A172 (cell line): ENCODE measurements at places on chromosomes 13 and 19. TPM values are rescaled to one million over a fixed set of nuclear protein-coding genes. Genes with fewer than 3 reads are reported as not detected.

DAND5 gene
- 0.10 and 0.36 TPM in 2 replicates for total RNA-seq

ZNF99 gene
- total RNA-seq = not detected in 2 replicates

MAB21L1 gene
- total RNA-seq = 0.77 and 0.88 TPM in 2 replicates

HPN gene
- total RNA-seq = not detected in 2 replicates

PRR19 gene
- 2.2 and 3.7 TPM in 2 replicates for total RNA-seq

TMEM238 gene
- 1.2 TPM in 1 of 2 replicates, not detected in the other for total RNA-seq

NAPSA gene
- 0.07 and 0.16 TPM in 2 replicates for total RNA-seq

CYP4F3 gene
- total RNA-seq = 1.4 and 3.3 TPM in 2 replicates

EFNA2 gene
- 9.1 and 9.9 TPM in 2 replicates for total RNA-seq

FCHO1 gene
- total RNA-seq = 0.67 and 2.1 TPM in 2 replicates

CLDND2 gene
- total RNA-seq = not detected in 2 replicates

KIRREL2 gene
- 0.62 and 0.83 TPM in 2 replicates for total RNA-seq

COL4A2 gene
- 177 and 218 TPM in 2 replicates for total RNA-seq

CDX2 gene
- total RNA-seq = not detected in 2 replicates

SGCG gene
- not detected in 2 replicates for total RNA-seq

CALR3 gene
- not detected in 2 replicates for total RNA-seq

FFAR1 gene
- not detected in 2 replicates for total RNA-seq

EDNRB gene
- total RNA-seq = not detected in 2 replicates

C19orf44 gene
- 3.4 and 4.2 TPM in 2 replicates for total RNA-seq

KIR3DL1 gene
- not detected in 2 replicates for total RNA-seq

TRPC4 gene
- 0.26 and 0.46 TPM in 2 replicates for total RNA-seq

PRRG2 gene
- total RNA-seq = 0.43 and 0.79 TPM in 2 replicates

ZNF460 gene
- total RNA-seq = 40.2 and 41.8 TPM in 2 replicates

ACER1 gene
- not detected in 2 replicates for total RNA-seq

SMIM44 gene
- total RNA-seq = not detected in 2 replicates

ARL11 gene
- not detected in 2 replicates for total RNA-seq

PGLYRP1 gene
- total RNA-seq = not detected in 2 replicates

ICAM3 gene
- 3.6 and 8.9 TPM in 2 replicates for total RNA-seq

TMEM38A gene
- 7.3 and 10.2 TPM in 2 replicates for total RNA-seq

FBXO17 gene
- total RNA-seq = 15.1 and 21.9 TPM in 2 replicates

KLK12 gene
- total RNA-seq = not detected in 2 replicates

IGFL3 gene
- total RNA-seq = 0.53 TPM in 1 of 2 replicates, not detected in the other

FAM216B gene
- total RNA-seq = not detected in 2 replicates

ZNF45 gene
- 11.1 and 15.9 TPM in 2 replicates for total RNA-seq

FGF21 gene
- not detected in 2 replicates for total RNA-seq

LILRB1 gene
- not detected in 2 replicates for total RNA-seq
